ENCODE measurements at places on chromosomes 1 and 21.

GRCh38 chr1:217614200-217614712, 16.6 kb downstream of the GPATCH2 start:
- no peak for DNase-seq

- DNase-seq = no peak
These were observed 22.4 kb downstream of the LY9 start for GRCh38 chr1:160818207-160818937.

DNA sequence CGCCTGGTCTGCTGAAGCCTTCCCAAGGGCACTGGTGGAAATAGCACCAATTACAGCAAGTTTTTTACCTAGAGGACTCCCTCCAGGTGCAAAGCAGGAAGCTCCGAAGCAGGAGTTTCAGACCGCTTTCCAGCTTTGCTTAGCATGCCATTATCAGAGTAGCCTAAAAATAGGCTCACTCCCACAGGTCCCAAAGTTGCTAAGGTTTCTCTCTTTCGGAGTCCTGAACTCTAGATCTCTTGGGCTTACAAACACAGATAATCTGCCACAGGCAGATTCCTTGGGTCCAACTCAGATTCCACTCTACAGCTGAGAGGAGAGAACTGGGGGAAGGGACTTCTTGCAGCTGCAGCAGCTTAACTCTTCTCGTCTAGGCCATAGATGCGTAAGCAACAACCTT, 22.5 kb downstream of the ZMYND12 start:
- DNase-seq = no peak

GRCh38 chr21:41582866-41583265, 74.9 kb upstream of the TMPRSS2 start:
- DNase-seq = no peak

DNA sequence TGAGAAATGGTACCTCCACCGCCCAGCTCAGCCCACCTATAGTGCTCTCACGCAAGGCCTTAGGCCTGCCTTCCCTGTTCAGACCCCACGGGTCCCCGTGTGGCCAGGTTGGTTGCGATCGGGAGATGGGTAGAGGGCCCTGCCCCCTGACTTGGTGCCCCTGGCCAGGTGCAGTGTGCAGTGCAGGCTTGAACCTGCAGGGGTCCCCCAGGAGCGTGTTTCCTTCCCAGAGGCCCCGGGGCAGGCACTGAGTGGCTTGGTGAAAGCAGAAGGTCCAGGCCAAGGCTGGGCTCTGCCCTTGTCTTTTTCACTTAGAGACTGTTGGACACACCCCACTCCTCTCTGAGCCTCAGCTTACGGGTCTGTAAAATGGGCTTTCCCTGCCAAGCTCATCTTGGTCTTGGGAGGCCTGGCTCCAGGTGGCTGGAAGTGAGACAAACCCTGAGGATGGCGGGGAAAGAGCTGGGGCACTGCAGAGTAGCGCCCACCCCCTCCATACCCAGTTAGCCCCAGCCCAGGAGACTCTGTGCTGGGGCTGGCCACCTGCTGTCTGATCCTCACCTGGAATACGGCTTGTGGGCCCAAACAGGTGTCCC, 9.3 kb upstream of the HES5 start:
- no peak for DNase-seq

GRCh38 chr1:246836209-246836966, 95.4 kb downstream of the AHCTF1 start:
- no peak for DNase-seq

DNA sequence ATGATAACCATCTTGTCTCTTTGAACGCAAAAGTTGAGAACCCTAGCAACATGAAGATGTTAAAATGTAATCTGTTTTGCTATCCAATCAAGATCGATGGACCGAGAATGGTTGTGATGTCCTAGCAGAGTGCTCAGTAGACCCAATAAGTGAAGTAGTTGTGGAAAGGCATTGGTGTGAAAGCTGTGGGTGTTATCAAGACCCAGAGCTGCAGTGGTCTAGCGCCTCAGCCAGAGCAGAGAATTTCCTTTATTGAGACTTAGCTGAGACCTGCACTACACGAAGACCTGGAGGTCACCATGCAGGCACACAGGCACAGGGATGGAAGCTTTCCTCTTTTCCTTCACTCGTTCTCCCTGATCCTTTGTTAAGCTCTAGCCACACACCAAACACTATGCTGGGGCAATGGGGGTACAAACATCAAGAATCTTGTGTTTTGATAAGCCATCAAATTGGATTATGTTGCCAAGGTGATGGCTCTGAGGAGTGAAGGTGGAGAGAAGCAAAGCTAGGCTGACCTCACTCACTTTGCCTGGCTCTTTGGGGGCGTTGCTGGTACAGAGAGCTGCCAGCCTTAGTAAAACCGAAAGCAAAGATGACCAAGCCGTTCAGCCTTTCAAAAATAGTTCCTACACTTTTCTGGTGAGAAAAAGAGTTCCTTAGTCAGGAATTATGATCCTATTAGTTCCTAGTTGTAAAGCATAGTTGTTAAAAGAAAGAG, 24.1 kb downstream of the METTL13 start:
- peak; percentile 15 for DNase-seq

Measured in CD4-positive, alpha-beta T cell treated with Interleukin-4 for 4 hours (primary cell).